ENCODE measurements at places on chromosomes 4 and X.

GRCh38 chr4:186021461-186022167 lies 47.3 kb upstream of the TLR3 start:
- DNase-seq: no peak

- DNase-seq: no peak
Observed at GRCh38 chr4:73984736-73985527, 3.1 kb downstream of the PPBP start.

DNA sequence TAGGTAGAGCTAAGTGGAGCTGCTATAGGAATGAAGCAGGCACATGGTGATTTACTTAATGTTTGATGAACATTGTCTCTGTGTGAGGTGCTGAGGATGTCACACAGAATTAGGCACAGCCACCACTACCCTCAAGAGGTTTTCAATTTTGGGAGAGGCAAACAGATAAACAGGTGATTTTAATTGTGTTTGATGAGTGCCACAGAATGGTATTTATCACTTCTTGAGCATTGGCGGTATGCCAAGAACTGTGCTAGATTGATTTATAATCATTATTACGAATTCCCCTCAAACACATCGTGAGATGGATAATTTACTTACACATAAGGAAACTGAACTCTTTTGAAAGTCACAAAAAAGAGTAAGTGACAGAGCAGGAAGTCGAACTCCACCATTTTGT lies 74.8 kb downstream of the FREM3 start:
- no peak for DNase-seq

DNA sequence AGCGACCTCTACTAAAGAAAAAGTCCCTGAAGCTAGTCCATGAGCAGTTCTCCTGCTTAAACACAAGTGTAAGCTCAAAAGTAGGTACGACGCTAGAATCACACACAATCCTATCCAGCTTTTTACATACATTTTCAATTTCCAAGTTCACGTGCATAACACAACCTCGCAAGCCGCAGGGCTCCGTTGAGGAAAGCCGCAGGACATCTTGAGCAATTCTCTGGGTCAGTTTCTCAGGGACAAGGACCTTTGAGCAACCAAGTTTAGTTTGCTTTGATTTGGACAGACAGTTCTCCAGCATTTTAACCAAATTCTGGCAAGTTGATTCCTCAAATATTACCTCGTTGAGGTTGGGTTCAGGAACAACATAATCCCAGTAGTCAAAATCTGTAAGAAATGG lies 2.5 kb downstream of the DDIT4L start:
- DNase-seq: no peak

DNA sequence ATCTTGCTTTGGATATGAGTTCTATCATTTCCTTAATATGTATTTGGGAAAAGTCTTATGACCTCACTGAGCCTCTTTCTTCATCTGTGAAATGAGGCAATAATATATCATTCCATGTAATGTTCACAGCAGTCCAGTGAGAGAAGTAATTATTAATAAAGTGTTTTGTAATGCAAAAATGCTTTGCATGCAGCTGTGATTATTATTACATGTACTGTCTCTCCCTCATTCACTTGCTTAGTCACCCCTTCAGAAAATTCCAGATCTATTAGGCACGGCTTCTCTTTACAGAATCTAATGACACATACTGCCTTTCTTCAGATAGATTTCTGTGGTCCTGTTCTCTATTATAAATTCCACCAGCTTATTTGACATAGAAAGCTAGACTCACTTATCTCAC lies 53.5 kb upstream of the FGF13 start:
- DNase-seq: no peak

GRCh38 chr4:145842224-145842887 lies 96.3 kb downstream of the ZNF827 start:
- no peak for DNase-seq

- no peak for DNase-seq
Observed at GRCh38 chrX:40253771-40254170, 156.0 kb upstream of the BCOR start.

- no peak for DNase-seq
Observed at GRCh38 chr4:118955515-118955914, 66.9 kb downstream of the SYNPO2 start.

DNA sequence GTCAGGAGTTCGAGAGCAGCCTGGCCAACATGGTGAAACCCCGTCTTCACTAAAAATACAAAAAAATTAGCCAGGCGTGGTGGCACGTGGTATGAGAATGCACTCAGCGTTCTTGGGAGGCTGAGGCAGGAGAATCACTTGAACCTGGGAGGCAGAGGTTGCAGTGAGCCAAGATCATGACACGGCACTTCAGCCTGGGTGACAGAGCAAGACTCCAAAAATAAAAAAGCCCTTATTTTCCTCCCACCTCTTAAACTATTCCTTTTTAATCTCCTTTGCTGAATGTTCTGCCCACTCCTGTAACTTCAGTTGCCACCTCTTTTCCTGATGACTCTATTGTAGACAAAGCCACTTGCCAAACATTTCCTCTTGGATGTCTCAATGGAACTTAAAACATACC lies 72.6 kb downstream of the TAF1 start:
- no peak for DNase-seq

- no peak for DNase-seq
Observed at GRCh38 chr4:109406337-109406931, 27.2 kb upstream of the SEC24B start.

GRCh38 chr4:56158483-56158882 lies 209.7 kb downstream of the CEP135 start:
- no peak for DNase-seq

- DNase-seq: no peak
Observed at GRCh38 chrX:3518870-3519269, 172.4 kb upstream of the MXRA5 start.

GRCh38 chr4:173852775-173853174 lies 322.7 kb upstream of the HAND2 start:
- DNase-seq: no peak

- DNase-seq: no peak
Observed at GRCh38 chrX:34563804-34564203, 93.3 kb downstream of the TMEM47 start.

DNA sequence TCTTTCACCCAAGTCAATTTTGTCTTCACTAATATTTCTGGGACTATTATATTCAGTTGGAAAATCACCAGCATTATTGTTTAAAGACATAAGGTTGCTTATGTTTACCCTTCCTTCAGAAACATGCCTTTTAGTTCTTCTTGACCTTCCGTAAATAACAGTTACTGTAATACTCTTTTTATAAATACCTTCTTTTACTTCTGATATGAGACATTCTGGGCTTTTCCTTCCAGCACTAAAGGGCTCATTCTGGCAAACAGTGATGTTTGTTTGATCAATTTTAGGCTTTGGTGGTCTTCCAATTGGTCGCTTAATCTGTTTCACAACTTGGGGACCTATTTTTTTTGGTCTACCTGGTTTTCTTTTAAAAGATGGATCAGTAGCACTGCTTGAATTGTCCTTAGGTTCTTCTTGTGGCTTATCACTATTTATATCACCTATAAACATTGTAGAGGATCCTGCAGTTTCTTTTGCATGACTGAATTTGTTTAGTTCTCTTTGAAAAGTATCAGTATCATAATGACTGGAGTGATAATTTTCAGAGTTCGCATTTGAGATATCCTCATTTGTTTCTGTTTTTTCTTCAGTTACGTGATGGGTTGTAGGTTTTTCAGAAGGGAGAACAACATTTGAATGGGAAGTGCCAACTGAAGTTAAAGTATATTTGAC lies 64.8 kb downstream of the NCAPG start:
- no peak for DNase-seq

DNA sequence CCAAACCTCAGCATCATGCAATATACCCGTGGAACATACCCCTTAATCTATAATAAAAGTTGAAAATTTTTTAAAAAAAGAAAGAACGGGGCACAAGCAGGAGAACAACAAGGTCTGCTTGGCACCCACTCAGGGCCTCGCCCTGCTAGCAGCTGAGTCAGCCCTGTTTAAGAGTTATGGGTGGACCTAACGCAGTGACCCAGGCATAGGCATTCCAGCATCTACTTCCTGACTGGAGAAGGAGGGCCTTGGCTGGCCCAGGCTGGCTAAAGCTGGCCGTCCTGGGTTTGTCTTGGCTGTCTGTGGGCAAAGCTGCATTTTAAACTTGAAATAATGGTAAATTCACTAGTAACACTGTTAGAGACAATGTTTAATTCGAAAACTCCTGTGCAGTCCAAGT lies 236.7 kb upstream of the PGRMC2 start:
- DNase-seq: no peak

GRCh38 chr4:14631806-14632440 lies 370.4 kb upstream of the CPEB2 start:
- DNase-seq: no peak

DNA sequence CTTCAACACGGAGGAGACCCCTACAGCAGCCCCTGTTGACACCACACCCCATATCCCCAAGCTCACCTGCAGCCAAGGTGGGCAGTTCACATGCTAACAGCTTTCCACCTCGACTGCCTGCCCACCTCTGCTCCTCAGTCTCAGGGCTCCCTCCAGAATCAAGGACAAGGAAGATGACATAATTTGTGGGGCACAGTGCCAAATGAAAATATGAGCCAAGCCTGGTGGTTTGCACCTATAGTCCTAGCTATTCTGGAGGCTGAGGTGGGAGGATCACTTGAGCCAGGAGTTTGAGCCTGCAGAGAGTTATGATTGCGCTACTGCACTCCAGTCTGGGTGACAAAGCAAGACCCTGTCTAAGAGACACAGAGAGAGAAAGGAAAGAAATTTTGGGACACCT lies 516.3 kb downstream of the BCOR start:
- no peak for DNase-seq

DNA sequence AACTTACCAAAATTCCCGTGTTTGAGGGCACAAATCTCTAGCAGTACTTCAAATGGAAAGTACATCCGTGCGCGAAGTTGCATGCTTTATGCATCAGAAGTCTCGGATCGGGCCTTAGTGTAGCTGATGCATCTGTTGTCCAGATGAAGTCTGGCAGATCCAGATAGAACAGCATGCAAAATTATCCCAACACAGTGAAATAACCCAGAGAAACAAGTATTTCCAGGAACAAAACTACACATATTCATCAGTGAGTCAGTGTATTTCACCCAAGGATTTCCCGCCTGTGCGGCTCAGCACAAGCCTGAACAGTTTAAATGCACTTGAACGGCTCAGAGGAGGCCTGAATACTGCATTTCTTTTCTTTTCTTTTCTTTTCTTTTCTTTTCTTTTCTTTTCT lies 27.4 kb upstream of the CLDN24 start:
- no peak for DNase-seq

GRCh38 chrX:135556055-135556454 lies 35.6 kb downstream of the INTS6L start:
- DNase-seq: no peak

GRCh38 chr4:25190407-25190806 lies 30.2 kb upstream of the SEPSECS start:
- no peak for DNase-seq

- no peak for DNase-seq
Observed at GRCh38 chr4:100288161-100288560, 97.9 kb upstream of the DDIT4L start.

DNA sequence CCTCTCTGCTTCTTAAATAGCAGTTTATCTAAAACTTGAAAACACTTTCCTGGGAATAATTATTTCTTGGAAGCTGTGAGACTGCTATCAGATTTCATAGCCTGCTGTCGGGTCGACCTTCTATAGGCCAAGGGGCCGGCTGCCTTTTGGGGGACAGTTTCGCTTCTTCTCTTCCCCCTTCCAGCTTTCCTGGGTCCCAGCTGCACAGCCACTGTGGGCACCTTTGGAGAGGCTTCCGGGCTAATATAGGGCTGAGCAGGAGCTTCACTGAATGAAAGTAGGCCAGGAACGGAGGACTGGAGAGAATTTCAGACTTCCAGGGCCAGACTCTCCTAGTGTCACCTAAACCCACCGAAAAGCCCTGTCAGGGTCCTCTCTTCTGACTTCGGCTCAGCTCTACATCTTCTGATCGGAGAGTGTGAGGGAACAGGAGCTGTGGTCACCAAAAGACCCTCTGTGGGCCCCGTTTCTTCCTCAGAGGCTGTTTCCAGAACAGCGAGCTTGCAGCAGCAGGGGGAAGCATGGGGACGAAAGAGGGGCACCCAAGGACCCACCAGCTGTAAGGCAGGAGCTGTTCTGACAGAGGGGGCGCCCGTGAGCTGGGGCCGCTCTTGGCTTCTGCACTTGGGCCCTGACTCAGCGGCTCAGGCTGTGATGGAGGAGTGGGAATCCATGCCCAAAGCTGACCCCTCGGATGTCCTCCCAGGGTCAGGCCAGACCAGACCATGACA lies 620.6 kb downstream of the BCOR start:
- DNase-seq: no peak

DNA sequence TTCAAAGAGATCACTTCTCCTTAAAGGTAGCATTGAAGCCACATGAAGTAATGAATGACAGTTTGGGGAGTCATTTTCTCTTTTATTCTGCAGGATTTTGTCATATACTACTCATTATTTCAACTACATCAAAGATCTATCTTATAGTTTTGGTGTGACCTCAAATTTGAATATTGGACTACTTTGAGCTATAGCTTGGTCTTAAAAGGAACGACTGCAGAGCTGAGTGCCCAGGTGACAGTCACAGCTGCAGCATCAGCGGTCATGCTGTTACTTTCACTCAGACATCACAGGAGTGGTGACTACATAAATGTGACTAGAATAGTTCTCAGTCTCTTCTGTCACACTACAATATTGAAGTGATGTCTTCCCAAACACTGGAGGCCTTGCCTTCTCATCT lies 10.7 kb upstream of the SPCS3 start:
- no peak for DNase-seq

DNA sequence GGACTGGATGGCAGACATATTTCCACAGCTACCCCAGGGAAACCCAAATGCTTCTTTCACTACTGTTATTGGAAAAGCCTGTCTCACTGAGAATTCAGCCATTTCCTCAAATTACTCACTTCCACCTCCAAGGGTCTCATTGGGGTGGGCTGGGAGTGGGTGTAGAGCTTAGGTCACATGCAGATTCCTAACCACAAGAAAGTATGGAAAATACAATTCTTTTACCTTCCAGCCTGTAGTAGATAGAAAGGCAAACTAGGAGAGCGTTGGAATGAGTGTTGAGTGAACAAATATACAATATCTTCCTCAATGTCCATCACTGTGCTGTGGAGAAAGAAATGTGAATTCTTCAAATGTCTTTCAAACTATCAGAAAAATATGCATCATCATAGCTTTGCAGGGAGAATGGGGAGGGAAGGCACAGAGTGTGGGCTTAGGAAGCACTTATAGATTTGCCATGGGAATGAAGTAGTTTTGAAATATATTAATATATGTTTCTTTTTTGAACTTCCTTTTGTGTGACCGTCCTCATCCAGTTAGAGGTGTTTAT lies 245.3 kb upstream of the JADE1 start:
- no peak for DNase-seq

GRCh38 chr4:179626687-179627086 lies 2184.4 kb upstream of the AGA start:
- DNase-seq: no peak

DNA sequence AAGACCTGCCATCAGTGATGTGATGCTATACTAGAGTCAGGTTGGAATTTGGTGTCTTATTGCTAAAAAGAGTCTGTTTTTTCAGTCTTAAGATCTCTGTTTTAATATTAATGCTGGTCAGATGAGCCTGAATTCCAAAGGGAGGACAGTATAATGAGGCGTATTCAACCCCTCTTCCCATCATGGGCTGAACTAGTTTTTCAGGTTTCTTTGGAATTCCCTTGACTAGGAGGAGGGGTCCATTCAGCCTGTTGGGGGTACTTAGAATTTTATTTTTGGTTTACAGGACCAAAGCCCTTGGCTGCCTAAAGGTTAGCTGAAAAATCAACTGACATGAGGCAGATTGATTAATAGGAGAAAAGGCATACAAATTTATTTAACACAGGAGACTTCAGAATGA lies 24.1 kb upstream of the PI4K2B start:
- DNase-seq: no peak
